Natural killer cell (primary cell): ENCODE measurements at places on chromosomes 3 and 15. TPM values are rescaled to one million over a fixed set of nuclear protein-coding genes. Genes with fewer than 3 reads are reported as not detected.

C3orf62 gene
- total RNA-seq: 12.7 TPM

CYP1A2 gene
- total RNA-seq: not detected

SGO1 gene
- 0.55 TPM for total RNA-seq

DNAH12 gene
- 0.11 TPM for total RNA-seq

TEX55 gene
- total RNA-seq: not detected

- no peak for DNase-seq
- H3K27me3 ChIP-seq: no peaks in the 10 kb centered on the region
- H3K4me3 ChIP-seq: no peak overlapping the region
- no peaks in the 10 kb centered on the region for H3K36me3 ChIP-seq
Measured at GRCh38 chr3:182370949-182371348, 422.4 kb upstream of the ATP11B start.

- DNase-seq: no peak
- no peak overlapping the region for H3K27ac ChIP-seq
- peaks cover 18% of the 10 kb centered on the region for H3K4me1 ChIP-seq
- no peaks in the 10 kb centered on the region for H3K36me3 ChIP-seq
Measured at GRCh38 chr3:192916371-192917027, 1.2 kb downstream of the MB21D2 start.

- H3K4me3 ChIP-seq: no peak overlapping the region
- H3K27ac ChIP-seq: no peak overlapping the region
- no peak for DNase-seq
- no peaks in the 10 kb centered on the region for H3K27me3 ChIP-seq
Measured at GRCh38 chr3:61669668-61670299, 108.4 kb downstream of the PTPRG start.

- H3K4me1 ChIP-seq: no peaks in the 10 kb centered on the region
- H3K27me3 ChIP-seq: no peaks in the 10 kb centered on the region
- no peak for DNase-seq
- H3K27ac ChIP-seq: no peak overlapping the region
Measured at GRCh38 chr15:57640930-57641682, 49.4 kb downstream of the MYZAP start.

DNA sequence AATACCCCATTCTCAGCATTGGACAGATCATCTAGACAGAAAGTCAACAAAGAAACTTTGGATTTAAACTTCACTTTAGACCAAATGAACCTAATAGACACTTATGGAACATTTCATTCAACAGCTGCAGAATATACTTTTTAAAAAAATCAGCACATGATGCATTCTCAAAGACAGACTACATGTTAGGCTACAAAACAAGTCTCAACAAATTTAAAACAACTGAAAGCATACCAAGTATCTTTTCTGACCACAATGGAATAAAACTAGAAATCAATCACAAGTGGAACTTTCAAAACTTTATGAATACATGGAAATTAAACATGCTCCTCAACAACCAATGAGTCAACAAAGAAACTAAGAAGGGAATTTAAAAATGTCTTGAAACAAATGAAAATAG lies 37.9 kb downstream of the SERP1 start:
- H3K4me3 ChIP-seq: no peak overlapping the region
- H3K27ac ChIP-seq: no peak overlapping the region
- no peaks in the 10 kb centered on the region for H3K36me3 ChIP-seq
- no peaks in the 10 kb centered on the region for H3K4me1 ChIP-seq
